ENCODE measurements at places on chromosomes 11 and 22. TPM values are rescaled to one million over a fixed set of nuclear protein-coding genes. Genes with fewer than 3 reads are reported as not detected.

UBQLNL gene
- 0.19 TPM for total RNA-seq

- H3K4me3 ChIP-seq = peak within 1 kb of the TSS; percentile 66
- H3K27me3 ChIP-seq = peaks cover 21% of the 10 kb centered on the region
- DNase-seq = peak; percentile 78
- peaks cover 40% of the 10 kb centered on the region for H3K4me1 ChIP-seq
- H3K36me3 ChIP-seq = no peaks in the 10 kb centered on the region
- no peak within 1 kb of the TSS for H3K27ac ChIP-seq
Measured at GRCh38 chr11:8080674-8081590, at the start of gene TUB. Gene TUB (plus strand): TSS chr11:8081211. CDS start chr11:8081511, 300 bp downstream.

DNA sequence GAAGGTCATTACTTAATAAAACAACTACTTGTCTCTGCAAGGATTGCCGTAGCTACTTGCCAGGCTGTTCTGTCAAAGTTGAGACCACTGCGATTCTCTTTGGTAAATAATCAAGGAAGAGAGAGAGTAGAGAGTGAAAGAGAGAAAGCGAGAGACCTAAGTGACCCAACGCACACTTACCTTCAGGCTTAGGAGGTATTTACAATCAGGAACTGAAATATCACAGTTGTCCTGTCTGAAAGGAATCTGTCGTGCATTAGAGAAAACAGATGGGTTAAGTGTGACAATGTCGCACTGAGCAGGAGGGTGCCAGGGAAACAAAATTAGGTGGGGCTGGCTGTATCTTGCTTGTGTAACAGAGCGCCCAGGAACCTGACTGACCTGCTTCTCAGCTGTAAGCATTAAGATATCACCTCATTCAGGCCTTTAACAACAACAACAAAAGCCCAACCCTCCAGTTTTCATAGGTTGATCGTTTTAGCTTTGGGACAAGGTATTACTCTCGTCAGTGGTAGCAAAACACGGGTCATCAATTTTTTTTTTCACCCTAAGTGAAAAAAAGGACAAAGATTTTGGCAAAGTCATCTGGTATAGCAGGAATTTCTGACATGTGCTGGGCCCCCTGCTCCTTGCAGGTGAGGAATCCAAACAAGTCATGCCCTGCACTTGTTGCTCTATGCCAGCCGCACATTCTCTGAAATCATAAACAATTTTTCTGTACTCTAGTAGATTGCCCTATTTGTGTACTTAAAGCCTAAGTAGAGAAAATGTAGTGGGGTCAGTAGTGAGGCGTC is at the start of gene MUC15:
Gene MUC15 (minus strand): TSS at position 403 of the 794 bp plus-strand sequence. CDS start 5,169 bp downstream, outside the sequence.
- no peak within 1 kb of the TSS for H3K4me3 ChIP-seq
- H3K27ac ChIP-seq = no peak within 1 kb of the TSS
- no peak for DNase-seq
- no peaks in the 10 kb centered on the region for H3K27me3 ChIP-seq
- H3K36me3 ChIP-seq = no peaks in the 10 kb centered on the region
- no peaks in the 10 kb centered on the region for H3K4me1 ChIP-seq

- H3K36me3 ChIP-seq = peaks cover 3% of the 10 kb centered on the region
- DNase-seq = peak; percentile 55
- H3K27me3 ChIP-seq = peaks cover 24% of the 10 kb centered on the region
- H3K4me3 ChIP-seq = no peak overlapping the region
- H3K4me1 ChIP-seq = peaks cover 27% of the 10 kb centered on the region
- H3K27ac ChIP-seq = no peak overlapping the region
Measured at GRCh38 chr11:44893308-44893822, 57.3 kb downstream of the TP53I11 start.

DNA sequence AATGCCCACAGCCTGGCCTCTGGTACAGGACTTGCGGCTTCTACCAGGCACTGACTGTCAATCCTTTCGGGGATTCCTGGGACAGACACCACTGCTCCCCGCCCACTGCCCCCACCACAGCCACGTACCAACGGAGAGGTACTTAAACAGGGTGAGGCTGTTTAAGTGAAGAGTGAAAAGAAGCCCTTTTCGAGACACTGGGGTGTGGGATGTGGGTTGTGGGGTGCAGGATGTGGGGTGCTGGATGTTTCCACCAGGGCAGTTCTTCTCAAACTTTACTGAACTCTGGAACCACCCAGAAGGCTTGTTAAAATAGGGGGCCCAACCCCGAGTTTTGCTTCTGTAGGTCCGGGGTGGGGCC is 34.2 kb upstream of the PRR5 start:
- no peaks in the 10 kb centered on the region for H3K36me3 ChIP-seq
- peak overlapping the region; percentile 59 for H3K4me3 ChIP-seq
- H3K27me3 ChIP-seq = peaks cover 28% of the 10 kb centered on the region
- no peak overlapping the region for H3K27ac ChIP-seq
- no peak for DNase-seq

GRCh38 chr11:63462137-63462536 is 28.8 kb downstream of the PLAAT5 start:
- no peak overlapping the region for H3K27ac ChIP-seq
- H3K36me3 ChIP-seq = no peaks in the 10 kb centered on the region
- H3K4me3 ChIP-seq = no peak overlapping the region

LGR4 gene
- 274 TPM for total RNA-seq

RAB38 gene
- total RNA-seq = 10.1 TPM

GGTLC3 gene
- not detected for total RNA-seq

- no peak overlapping the region for H3K4me3 ChIP-seq
- no peak for DNase-seq
- no peaks in the 10 kb centered on the region for H3K36me3 ChIP-seq
- no peaks in the 10 kb centered on the region for H3K4me1 ChIP-seq
- no peak overlapping the region for H3K27ac ChIP-seq
- H3K27me3 ChIP-seq = no peaks in the 10 kb centered on the region
Measured at GRCh38 chr22:47366026-47366767, 603.7 kb downstream of the TBC1D22A start.

- no peak for DNase-seq
- H3K4me1 ChIP-seq = no peaks in the 10 kb centered on the region
- no peaks in the 10 kb centered on the region for H3K27me3 ChIP-seq
- H3K36me3 ChIP-seq = no peaks in the 10 kb centered on the region
- H3K4me3 ChIP-seq = no peak overlapping the region
Measured at GRCh38 chr11:134371436-134372185, 39.8 kb downstream of the GLB1L2 start.

- no peaks in the 10 kb centered on the region for H3K36me3 ChIP-seq
- no peak for DNase-seq
- H3K27me3 ChIP-seq = no peaks in the 10 kb centered on the region
- no peak overlapping the region for H3K4me3 ChIP-seq
- H3K27ac ChIP-seq = no peak overlapping the region
Measured at GRCh38 chr11:128940156-128940555, 2.5 kb downstream of the TP53AIP1 start.

RBX1 gene
- total RNA-seq = 117 TPM

- no peak overlapping the region for H3K27ac ChIP-seq
- H3K4me3 ChIP-seq = no peak overlapping the region
Measured at GRCh38 chr11:116439361-116439677, 333.5 kb downstream of the BUD13 start.

DNA sequence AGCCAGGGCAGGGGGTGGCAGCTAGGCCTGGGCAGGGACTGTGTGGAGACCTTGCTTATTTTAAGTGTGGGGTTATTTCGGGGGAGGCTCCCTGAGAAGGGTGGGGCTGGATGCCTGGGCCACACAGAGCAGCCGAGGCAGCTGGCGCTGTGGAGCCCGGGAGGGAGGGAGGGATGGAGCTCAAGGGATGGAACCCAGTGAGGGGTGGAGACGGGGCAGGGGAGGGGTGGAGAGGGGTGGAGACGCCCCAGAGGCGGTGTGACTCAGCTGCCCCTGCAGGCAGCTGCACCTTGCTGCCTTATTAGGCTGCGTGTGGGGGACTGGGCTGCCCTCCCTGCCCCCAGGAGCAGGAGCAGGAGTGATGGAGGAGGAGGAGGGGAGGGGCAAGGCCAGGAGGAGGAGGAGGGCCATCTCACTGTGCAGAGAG is 9.8 kb upstream of the TSSC4 start:
- H3K27ac ChIP-seq = no peak overlapping the region
- DNase-seq = peak; percentile 41
- peaks cover 13% of the 10 kb centered on the region for H3K4me1 ChIP-seq

GRCh38 chr11:64037027-64037634 is 1.4 kb downstream of the FLRT1 start:
- H3K27ac ChIP-seq = no peak overlapping the region
- H3K4me3 ChIP-seq = peak overlapping the region; percentile 62
- peaks cover 27% of the 10 kb centered on the region for H3K4me1 ChIP-seq
- DNase-seq = peak; percentile 38

MS4A14 gene
- total RNA-seq = not detected

OR2AG2 gene
- total RNA-seq = 0.25 TPM

CATSPERZ gene
- total RNA-seq = not detected

PAK1 gene
- 44.8 TPM for total RNA-seq

GRCh38 chr11:108239076-108239475 is 16.2 kb downstream of the ATM start:
- DNase-seq = no peak
- H3K36me3 ChIP-seq = no peaks in the 10 kb centered on the region
- no peaks in the 10 kb centered on the region for H3K27me3 ChIP-seq
- H3K4me3 ChIP-seq = no peak overlapping the region

DNA sequence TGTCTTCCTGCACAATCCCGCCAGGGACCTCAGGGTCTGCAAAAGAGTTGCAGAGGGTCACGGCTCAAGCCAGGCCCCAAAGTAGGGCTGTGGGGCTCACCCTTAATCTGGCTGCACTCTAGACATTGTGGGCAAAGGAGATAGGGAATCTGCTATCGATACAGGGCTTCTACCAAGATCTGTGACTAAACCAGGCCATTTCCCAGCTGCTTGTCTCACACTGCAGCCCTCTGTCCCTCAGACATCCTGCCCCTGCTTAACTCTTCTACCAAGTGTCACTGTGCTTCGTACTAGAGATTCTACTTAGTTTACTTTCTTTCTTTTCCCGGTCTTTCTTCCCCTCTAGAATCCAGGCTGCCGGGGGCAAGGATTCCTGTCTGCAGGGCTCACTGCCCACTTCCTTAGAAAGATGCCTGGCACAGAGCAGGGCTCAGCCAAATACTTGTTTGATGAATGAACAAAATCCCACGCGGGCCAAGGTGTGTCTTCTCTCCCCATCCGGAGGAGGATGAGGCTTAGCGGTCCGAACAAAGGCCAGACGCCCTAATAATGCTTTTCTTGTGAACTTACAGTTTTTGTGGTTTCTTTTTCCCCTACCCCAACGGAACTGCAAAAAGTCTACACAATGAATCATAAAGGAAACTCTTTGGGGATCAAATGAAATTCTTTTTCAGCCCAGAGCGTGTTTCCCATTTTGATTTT is 61.3 kb upstream of the ANO1 start:
- no peak overlapping the region for H3K27ac ChIP-seq
- no peaks in the 10 kb centered on the region for H3K36me3 ChIP-seq
- no peaks in the 10 kb centered on the region for H3K4me1 ChIP-seq
- no peak overlapping the region for H3K4me3 ChIP-seq

COPB1 gene
- 157 TPM for total RNA-seq

NTM gene
- total RNA-seq = 4.3 TPM

GRCh38 chr22:30197389-30197788 is 49.2 kb downstream of the LIF start:
- no peak for DNase-seq
- H3K4me3 ChIP-seq = no peak overlapping the region
- no peaks in the 10 kb centered on the region for H3K27me3 ChIP-seq
- no peak overlapping the region for H3K27ac ChIP-seq
- peaks cover 2% of the 10 kb centered on the region for H3K4me1 ChIP-seq

All from neural progenitor cell (in vitro differentiated cells).